NCI-H2081 (cell line): ENCODE measurements at places on chromosomes 2 and 18.

GRCh38 chr2:148546270-148546669 lies 98.3 kb upstream of the EPC2 start:
- no peak for DNase-seq

DNA sequence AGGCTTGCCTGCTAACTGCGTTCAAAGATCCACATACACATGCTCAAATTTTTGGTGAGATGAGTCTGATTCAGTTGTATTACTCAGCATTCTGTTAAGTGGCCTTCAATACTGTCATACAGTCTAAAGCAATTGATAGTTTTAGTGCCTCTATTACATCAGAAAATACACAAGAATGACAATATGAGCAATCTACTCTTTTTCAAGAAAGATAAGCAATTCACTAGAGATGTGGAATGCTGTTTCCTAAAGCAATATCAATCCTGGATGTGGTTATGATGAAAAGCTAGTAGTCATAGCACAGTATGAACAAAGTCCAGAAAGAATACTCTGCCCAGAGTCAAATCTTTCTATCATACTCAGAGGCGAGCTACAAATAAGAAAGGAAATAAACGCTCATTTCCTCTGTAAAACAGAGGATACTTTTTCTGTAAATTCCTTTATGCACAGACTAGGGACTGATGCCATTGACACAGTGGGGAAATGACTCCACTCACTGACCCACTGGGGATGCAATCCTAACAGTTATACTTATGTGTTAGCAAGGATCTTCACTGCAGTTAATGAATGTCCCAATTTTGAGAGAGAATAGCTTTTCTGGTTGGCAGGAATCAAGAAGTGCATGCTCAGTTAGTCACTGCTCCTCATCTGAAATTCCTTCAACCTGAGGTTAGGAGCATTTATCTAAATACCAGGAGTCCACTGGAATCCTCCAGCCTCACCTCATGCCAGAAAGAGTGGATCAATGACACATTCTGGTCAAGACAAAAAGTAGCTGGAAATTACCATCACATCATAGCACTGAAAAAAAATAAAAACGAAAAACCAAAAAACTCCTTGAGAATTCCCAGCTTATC lies 83.3 kb downstream of the PDE11A start:
- DNase-seq: no peak

DNA sequence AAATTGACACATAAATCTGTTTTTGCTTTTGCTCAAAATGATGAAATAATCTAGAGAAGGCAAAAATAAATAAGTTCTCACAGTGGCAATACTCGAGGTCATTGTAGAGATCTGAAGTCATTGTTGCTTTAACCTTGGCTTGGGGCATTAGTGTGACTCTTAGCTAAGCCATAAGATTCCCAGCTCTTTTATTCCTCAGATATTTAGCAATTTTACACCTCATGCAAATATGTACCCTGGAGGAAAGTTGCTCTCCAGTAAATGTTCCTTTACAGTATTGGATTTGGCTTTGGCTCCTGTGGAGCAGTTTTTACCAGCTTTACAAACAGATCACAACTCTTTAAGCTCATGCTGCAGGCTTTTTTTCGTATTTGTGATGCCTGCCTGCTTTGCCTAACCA lies 134.2 kb upstream of the NABP1 start:
- DNase-seq: no peak

DNA sequence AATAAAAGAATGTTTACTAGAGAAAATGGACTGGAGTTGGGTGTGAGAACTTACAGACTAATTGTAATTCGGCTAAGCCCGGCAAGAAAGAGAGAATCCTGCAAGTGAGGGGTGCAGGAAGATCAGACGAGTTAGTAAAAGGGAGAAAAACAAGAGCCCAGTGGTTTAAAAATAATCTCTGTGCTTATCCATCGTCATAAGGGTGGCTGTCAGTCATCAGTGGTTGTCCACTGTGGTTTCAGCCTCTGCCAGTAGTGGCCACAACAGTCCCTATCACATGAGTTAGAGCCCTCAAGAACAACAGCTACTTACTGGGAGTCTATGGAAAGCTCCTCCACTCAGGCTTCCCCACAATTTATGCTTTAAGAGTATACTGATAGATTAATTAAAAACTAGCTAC lies 239.8 kb downstream of the SETBP1 start:
- no peak for DNase-seq

DNA sequence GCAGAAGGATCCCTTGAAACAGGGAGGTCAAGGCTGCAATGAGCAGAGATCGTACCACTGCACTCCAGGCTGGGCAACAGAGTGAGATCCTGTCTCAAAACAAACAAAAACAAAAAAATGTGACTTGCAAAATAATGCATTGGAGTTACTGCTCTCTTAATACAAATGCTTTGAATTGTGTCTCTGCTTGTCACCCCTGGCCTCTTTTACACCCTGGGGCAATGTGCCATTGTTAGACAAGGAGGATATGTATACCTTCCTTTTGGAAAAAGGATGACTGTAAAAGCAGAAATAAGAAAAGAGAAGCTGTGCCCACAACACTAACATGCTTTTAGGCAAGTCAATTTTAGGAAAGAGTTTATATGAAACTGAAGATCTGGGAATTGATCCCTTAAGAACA lies 20.8 kb upstream of the C2orf74 start:
- no peak for DNase-seq

DNA sequence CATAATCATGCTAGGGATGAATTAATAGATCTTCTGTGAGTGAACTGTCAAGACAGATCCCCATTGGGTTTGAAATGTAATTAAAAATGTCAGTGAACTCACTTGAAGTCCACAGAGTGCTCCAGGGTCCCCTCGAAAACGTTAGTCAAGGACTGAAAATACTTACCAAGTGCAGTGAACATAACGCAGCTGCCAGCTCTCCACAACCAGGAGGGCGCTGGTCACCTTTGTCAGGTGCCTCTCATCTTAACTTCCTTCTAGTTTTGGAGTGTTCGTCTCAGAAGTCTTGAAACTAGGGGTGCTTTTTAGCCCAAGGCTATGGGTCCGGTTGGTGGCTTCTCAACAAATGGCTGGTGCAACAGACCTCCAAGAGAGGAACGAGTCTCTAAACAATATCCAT lies 70.7 kb downstream of the NCK2 start:
- DNase-seq: no peak

- no peak for DNase-seq
These were observed 120.5 kb downstream of the ZFP36L2 start for GRCh38 chr2:43105586-43106558.

GRCh38 chr2:36677996-36678605 lies 18.4 kb upstream of the VIT start:
- DNase-seq: no peak

DNA sequence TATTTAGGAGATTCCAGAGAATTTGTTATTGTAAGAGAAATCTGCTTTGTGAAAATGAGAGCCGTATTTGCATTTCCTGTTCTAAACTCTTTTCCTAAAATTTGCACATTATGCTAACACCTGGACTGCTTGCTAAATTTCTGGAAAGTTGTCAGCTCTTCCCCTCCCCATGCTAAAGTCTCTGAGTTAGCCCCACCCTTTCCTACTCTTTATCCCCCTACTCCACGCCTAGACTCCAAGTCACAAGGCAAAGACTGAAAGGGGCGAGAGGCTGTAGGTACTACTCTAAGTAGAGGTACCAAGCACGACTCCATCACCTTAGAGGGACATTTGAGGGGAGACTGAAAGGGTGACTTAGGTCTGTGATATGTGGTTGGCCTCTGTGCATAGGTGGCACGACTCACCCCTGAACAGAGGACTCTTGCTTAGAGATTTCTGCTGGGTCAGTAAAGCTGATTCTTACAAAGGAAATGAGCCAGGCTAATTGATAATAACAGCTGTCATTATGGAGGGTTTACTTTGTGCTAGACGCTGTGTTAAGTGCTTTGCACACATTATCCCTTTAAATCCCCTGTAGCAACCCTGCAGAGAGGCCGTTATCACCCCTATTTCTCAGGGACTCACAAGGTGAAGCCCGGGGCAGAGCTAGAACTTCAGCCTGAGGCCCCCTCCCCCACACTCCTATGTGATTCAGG lies 373.5 kb downstream of the EN1 start:
- DNase-seq: peak; percentile 2

DNA sequence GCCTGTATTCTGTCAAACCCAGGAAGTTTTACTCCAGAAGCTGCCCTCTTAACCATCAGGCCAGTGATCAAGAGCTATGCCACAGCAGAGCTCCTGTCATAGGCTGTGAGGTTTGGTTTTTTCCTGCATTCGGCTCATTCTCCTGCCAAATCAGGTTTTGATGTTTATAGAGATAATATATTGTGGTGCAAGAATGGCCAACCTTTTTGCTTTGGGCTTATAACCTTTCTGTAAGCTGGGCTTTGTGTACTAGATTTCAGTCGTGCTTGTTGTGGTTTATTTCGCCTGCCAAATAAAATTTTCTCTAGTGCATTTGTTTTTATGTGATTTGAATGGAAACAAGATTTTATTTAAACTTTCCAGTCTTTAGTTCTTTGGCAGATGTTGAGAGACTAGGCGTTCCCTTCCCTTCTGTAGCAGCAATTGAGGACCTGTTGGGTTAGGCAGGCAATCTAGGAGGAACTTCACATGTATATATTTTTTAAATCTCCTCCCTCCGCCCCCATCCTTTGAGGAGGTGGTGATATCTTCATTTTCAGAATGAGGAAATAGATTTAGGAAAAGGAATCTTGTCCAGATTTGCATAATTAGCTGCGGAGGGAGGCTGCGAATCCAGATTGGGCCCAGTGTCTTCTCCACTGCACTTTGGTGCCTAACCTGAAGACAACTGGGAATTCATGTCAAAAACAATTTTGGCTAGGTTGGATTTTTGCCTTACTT lies 2.6 kb downstream of the KDM3A start:
- no peak for DNase-seq

DNA sequence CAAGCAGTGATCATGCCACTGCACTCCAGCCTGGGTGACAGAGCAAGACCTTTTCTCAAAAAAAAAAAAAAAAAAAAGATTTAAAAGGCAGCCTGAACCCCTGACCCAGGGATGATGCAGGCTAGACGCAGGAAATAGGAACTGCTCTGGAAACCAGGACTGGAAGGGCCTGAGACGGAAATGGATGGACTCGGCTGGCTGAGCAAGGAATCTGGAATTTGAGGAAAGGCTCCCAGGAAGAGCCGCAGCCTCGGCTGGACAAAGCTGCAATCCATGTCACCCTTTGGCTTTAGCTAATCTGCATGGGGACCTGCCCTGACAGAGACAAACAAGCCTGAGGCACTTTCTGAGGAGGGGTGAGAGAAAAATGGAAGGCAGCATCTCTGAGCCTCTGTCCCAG lies 55.0 kb upstream of the DAPL1 start:
- DNase-seq: no peak
